Amniotic stem cell (primary cell): ENCODE measurements at places on chromosomes 2 and 18.

DNA sequence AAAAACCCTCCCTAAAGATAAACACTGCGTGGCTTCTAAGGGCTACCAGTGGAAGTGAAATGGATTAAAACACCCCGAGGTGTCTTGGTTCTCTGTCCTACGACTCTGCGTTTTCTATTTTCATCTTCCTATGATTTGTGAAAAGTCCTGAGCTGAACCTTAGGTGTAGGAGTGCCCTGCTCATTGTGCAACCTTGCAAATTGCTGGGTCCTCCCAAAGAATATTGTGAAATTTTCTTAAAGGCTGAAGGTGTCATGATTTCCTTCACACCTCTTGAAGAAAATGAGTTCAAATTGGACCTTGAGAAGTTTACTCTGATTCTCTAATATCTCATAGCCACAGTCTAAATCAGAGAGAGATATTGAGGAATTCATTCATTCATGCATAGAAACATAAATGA is 1.8 kb upstream of the SLC19A3 start:
- DNase-seq = no peak

DNA sequence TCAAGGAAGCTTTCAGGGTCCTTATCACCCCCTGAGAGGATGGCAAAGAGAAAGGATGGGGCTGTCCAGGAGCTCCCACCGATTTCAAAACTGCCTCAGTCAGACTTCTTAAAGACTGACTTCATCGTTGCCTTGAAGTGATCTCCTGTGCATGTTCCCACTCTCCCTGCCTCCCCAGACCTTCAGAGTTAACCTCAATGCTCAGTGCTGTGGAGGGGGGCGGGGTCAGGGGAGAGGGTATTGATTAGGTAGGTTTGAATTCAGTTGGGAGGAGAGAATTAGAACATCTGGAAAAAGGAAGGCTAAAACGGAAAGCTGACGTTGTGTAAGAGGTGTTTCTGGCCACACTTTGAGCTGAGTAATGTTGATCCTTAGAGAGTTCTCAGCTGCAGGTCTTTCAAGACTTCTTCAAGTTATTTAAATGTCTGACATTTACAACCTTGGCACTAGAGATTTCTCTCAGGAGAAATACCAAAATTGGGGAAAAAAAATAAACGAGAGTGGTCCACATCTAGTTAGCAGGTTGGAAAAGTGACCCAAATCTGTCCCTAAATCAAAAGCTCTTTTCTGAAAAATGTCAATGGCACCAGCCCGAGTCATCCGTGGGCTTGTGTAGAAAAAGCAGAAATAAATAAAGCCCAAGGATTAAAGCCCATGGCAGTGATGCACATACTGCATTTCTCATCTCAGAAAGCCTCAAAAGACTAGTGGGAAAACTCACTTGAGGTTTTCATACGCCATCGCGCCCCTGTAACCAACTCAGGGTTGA is 134.7 kb upstream of the EPAS1 start:
- DNase-seq = no peak

DNA sequence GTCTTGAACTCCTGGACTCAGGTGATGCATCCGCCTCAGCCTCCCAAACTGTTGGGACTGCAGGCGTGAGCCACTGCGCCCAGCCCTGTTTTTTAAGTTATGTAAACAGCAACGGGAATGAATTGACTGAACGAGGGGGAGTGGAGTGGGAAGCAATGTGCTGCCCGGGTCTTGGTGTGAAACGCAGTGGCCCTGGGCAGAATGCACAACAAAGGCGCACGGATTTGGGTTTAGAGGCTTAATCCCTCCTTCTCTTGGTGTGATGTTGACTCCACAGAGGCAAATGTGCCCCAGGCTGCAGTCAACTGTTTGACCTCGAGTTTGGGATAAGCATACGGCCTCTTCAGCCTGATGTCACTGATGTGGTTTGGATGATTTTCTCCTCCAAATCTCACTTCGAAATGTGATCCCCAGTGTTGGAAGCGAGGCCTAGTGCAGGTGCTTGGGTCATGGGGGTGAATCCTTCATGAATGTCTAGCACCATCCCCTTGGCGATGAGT is 97.4 kb downstream of the AGAP1 start:
- no peak for DNase-seq

DNA sequence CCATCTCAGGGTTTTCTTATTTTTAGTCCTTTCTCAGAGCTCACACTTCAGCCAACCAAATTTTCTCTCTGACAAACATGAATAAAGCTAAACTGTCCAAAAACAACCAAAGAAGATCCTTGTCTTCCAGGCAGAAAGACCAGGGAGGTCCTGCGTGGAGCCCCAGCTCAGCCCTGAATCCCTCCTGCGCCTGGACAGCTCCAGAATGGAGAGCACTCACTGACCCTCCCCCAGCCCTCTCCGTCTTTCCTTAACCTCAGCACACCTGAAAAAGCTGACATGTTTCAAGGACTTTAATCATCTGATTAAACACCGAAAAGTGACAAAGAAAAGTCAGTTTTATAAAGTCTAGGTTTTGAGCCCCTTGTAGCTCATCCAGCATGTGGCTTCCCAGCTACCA is 22.9 kb upstream of the GNAL start:
- no peak for DNase-seq

DNA sequence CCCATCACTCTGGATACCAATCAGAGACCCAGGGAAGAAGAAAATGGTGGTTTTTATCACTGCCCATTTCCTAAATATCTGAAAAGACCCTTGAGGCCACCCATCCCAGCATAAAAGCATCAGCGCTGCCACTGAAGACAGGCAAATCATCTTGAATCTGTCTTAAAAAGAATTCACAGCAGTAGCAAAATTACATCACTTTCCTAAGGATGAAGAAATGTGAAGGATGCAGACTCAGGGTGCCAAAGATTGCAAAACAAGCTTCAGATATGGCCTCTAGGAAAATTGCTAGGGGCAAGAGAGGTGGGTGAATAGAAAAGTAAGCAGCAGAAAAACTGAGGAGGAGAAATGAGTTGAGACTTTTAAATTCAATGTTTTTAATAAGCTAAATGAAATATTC is 70.0 kb downstream of the SLC25A12 start:
- DNase-seq = no peak

GRCh38 chr2:96977631-96978195 is 8.7 kb downstream of the FAM178B start:
- no peak for DNase-seq

GRCh38 chr18:45730832-45731575 is 7.0 kb downstream of the SLC14A1 start:
- peak; percentile 19 for DNase-seq

- no peak for DNase-seq
These were observed 69.8 kb downstream of the CIB4 start for GRCh38 chr2:26571316-26571715.

DNA sequence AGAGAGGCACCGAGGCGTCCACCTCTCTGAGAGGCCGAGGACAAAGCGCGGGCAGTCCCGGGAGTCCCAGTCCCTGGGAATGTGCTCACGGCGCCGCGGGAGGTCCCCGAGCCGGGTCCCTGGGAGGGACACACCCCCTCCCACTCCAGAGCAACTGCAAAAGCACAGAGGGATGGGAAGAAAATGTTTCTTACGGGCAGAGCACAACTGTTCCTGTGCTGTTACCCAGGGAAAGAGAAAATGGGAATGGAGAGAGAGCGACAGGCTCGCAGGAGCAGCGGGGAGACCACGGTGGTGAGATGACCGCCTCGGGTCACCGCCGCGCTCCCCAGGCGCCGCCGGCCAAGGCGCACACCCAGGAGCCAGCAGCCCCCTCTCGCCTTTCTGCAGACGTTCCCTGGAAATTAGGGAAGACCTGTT is 1.2 kb upstream of the BCL11A start:
- no peak for DNase-seq

DNA sequence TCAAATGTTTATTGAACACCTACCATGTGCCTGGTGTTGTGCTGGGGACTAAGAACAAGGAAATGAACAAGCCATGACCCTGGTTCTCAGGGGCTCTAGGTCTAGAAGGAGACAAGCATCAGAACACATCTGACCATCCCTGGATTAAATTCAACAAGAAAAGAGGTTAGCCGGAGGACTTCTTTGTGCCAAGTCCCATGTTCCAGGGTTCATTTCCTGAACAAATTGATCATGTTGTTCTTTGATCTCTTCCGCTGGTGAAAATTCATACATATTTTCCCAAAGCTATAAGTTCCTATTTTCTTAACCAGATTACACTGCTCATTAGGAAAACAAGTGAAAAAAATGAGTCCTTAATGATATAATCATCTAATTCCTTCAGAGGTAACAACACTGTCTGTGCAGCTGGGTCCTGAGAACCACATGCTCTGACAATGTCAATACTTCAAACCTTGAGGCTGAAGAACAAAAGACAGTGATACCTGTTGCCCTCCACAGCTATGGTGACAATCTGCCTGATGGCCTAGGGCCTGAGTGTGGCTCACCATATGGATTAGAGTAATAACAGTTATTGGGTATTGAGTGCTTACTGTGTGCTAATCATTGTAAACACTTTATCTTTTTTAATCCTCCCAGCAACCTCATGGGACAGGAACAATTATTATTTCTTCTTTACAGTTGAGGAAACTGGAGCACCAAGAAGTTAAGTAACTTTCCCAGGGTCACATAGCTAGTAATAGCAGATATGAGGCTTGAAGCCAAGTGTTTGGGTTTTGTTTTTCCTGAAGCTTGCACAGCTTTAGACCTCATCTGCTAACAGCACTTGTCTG is 24.6 kb upstream of the INO80C start:
- no peak for DNase-seq

- DNase-seq = no peak
These were observed 193.8 kb downstream of the GULP1 start for GRCh38 chr2:188485496-188485895.

DNA sequence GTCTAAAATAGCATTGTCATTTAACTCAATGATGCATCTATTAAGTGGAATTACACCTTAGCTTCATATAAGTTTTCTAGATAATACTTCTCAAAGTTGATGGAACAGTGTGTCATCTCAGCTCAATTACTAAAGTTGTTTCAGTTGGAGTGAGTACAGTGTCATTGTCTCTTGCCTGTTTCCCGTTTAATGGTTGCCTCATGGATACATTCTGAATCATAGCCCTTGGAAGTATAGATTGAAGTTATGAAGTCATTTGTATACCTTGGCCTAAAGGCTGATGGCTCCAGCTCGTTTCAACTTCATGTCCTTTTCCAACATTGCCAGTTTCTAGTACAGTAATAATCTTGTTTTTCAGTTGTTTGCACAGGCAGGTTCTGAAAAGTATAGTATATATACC is 130.5 kb upstream of the NOSTRIN start:
- no peak for DNase-seq

DNA sequence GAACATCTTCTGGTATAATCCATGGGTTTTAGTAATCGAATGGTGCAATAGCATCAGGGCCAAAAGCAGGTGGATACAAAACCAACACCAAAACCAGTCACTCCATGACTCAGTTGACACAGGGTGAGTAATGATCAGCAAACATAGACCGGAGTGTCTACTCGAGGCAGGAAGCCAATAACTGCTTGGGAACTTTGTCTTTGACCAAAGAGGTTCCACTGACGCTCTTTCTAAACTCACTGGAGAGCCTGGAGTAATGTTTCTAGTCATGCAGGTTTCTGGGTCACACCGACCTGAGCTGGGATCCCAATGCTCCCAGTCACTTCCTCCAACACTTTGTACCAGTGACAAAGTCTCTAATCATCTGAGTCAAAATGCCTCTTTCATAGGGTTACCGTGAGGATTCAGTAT is 30.9 kb downstream of the MREG start:
- DNase-seq = no peak

GRCh38 chr2:144194326-144195071 is 325.4 kb downstream of the ZEB2 start:
- DNase-seq = no peak

DNA sequence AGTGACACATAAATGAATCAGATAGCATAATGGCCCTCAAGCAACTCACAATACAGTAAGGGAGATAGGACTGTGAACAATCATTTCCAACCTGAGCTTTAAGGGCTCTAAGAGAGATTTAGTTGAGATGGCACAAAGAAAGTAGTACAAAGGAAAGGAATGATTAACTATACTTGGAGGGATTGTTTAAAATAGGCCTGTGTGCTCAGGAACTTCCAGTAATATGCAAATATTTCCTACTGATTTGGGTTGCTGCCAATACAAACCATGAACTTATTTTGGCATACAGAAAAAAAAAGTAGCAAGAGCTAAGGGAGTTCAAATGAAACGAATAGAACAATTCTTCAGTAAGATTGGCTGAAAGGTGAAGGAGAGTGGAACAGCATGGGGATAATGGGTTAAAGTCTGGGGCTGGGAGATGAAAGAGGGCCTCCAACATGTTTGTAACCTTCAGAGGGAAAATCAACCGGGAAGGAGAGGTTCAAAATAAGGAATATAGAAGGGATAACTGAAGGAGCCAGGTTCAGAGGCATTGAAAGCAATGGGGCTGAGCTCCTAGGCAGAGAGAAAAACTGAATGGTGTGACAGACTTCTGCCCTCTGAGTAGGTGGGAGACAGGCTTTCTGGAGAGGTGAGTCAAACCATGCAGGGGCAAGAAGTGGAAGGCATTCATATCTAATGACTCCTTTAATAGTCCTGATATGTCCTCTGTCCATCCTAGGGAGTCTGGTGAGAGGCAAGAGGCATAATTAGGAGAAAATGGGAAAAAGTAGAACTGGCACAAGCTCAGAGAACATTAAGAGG is 83.5 kb downstream of the DNAH7 start:
- no peak for DNase-seq

- DNase-seq = no peak
These were observed 23.9 kb downstream of the PRKCE start for GRCh38 chr2:45675263-45675812.

DNA sequence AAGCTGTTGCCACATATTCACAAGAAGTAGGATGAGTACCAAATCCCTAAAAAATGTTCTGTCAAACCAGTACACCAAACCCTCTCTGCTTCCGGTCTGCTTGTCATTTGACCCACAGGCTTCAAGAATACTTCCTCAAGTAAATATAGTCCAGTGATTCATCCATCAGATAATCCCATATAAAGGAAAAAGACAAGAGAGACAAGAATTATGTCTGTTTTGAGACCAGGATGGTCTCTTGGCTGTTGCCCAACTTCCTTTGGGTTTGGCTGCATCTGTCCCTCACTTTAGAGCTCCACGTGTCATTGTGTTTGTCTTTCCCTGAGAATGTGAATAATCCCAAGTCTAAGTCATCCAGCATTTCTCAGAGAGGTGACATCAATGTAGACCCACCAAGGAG is 91.5 kb upstream of the NRP2 start:
- DNase-seq = no peak

DNA sequence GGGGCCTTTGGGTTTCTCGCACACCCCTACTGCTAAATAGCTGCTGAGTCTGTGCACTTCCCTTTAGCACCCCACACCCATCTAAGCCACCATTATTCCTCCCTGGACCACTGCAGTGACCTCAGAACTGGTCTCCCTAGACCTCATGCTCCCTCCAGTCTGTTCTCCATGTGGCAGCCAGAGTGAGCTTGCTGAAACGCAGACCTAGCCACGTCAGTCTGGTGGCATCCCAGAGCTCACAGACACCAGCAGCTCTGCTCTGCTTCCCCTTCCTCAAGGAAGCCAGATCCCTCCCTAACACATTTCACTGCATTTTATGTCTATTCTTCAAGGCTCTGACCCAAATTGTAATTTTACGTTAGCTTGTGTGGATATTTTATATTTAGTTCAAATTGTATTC is 144.4 kb downstream of the DYSF start:
- no peak for DNase-seq
